ENCODE measurements at places on chromosomes 2 and 18.

GRCh38 chr2:120272763-120273481 lies 20.3 kb downstream of the RALB start:
- no peak for DNase-seq

DNA sequence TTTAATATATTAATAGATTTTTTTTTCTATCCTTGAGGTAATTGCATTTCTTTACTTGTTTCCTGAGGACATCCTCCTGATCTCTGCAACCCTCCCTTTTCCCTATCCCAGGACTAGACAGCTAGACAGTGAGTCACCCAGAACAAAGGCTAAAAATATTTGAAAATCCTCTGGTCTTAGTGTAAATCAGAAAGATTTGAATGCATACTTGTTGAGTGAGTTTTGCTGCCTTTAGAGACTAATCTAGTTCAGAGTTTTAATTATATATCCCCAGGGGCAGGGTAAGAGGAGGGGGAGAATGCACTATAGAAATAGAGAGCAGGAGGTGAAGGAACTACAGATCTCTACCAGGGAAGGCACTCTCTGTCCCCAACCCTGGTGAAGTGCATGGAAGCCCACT lies 202.3 kb upstream of the TCF4 start:
- no peak for DNase-seq

DNA sequence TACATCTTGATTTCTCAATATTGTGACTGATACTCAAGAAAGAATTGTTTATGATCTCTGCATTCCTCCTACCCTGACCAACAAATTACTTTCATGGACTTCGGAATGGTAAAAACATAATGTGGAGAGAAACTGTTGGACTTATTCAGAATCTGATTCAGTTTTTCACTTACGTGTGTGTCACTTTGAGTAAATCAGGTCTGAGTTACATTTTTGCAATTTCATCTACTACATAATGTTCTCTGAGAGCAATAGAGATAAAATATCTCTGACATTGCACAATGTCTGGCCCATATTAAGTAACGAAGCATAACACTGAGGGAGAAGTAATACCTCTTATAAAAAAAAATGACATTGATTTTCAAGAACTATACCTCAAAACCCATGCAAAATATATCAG lies 1337.9 kb upstream of the CHAC2 start:
- no peak for DNase-seq

DNA sequence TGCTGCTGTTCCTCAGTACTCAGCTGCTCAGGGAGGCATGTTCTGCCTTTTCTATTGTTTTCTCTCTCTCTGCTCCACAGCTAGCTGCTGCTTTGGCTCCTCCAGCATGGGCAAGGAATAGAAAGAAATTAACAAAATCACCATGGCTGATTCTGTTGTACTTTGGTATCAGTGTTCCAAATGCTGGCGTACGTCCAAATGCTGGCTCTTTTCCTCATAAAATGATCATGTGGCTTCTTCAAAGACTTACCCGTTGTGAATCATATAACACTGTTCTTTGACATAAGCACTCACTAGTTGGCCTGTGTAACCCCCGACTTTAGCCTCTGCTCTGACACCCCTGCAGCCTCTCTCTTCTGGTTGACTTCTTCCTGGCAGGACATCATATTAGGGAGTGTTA lies 547.6 kb downstream of the CPS1 start:
- DNase-seq: no peak

DNA sequence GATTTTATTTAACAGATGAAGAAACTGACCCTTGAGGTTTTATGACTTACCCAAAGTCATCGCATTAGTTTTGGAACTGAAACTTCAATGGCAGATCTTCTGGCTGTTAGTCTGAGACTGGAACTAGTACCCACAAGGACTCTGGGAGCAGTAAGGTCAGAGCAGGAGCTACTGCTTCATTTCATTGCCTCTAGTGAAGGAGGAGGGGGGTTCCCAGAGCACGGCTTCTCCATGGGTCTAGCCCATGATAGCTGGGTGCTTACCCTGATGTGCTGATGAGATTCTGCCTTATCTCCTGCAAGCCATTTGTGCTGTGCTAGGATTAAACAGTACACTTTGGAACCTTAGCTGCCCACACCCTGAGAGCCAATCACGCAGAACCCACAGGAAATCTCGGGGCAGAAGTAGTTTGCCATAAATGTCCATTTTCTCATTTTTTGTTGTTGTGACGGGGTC lies 5.4 kb upstream of the RNASEH1 start:
- no peak for DNase-seq

DNA sequence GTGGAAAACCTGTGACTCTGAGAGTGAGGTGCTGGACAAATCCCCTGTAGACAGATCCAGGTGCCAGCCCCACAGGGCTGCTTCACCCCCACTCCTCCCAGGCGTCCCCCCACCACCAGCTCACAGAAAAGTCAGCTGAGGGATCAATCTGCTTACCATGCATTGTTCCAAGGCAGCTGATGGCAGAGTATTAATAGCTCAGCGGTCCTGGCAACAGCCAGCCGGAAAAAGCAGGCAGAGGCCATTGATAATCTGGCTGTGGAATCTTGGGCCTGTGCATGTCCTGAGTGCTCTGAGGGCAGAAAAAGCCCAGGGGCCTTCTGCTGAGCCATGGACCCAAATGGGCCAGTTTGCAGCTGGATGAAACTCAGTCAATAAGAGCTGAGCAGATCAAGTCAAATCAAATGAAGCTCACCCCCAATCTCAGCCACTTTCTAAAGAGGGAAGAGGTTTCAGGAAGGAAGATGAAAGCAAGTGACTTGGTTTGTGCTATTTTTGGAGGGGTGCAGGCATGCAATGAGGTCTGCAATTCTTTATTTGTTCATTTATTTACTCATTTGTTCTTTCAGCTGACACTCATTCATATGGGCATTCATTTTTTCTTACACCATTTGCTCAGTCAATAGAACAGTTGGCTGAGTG lies 63.4 kb downstream of the GYPC start:
- DNase-seq: no peak

DNA sequence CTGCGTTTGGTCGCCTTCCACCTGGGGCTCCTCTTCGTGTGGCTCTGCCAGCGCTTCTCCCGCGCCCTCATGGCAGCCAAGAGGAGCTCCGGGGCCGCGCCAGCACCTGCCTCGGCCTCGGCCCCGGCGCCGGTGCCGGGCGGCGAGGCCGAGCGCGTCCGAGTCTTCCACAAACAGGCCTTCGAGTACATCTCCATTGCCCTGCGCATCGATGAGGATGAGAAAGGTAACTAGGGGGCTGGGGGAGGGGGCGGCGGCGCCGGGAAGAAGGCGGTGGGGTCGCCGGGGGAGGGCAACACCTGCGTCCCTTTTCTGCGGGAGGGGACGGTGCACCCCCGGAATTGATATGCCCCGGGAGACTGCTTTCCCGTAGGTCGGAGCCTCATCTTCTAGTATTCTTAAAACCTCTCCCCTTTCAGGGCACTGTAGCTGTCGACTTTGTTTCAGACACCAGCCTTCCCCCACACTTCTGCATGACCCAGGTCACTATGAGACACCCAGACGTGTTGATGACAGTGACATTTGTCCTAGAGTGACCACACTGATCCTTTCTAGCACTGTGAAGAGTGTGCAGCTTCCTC lies 755 bp downstream of the SPAST start:
- DNase-seq: no peak

DNA sequence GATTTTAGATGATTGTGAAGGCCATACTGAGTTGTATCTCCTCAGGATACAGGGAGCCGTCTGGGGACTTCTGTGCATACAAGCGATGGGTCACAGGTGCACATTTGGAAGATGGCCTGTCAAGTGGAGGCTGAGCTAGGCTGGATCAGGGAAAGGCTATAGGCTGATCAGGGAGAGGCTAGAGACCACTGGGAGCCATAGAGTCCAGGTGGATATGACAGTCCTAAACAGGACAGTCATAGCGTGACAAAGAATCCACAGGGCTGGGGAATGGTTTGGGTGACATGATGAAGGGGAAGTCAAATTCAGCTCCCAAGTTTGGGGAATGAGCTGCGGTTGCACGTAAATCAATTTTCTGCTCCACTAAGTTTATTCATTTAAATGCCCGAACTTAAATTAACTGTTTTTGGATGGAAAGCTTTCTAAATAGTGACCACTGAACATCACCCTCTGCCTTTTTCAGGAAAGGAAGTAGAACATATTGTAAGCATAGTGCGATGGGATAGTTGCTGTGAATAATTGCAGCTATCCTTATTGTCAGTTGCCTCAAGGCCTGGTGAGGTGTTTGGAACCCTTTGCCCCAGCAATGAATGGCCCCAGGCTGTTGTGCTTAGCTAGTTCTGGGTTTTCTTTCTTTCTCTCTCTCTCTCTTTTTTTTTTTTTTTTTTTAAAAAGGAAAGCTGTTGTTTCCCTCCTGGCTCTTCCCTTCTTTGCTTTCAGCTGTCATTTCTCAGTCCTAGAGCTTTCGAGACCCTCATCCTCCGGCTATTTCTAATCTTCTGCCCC lies 50.5 kb downstream of the KLHL29 start:
- no peak for DNase-seq
